ENCODE measurements at places on chromosomes 16 and 17.

DNA sequence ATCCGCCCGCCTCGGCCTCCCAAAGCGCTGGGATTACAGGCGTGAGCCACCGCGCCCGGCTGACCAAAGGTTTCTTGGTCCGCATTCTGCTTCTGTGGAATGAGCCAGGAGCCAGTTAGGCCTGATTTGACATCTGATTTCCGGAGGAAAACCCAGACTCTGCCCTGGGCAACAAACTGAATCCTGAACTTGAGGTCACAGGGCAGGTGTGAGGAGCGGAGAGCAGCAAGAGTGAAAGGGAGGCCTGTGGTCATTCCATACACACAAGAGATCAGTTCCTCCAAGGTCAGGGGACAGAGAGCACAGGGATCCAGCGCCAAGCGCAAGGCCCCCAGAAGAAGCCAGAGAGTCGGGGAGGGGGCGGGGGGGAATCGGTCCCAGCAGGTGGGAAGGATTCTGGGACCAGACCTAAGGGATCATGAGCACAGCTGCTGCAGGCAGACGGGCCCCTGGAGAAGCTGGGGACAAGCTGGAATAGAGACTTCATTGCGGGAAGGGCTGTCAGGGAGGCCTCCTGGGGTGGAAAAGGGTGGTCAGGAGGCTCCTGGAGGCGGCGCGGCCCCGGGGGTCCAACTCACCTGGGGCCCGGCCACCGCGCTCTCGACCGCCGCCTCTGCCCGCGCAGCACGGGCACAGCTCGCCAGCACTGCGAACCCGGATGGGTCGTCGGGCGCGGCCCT, 436 bp downstream of the SHPK start:
- DNase-seq = no peak

DNA sequence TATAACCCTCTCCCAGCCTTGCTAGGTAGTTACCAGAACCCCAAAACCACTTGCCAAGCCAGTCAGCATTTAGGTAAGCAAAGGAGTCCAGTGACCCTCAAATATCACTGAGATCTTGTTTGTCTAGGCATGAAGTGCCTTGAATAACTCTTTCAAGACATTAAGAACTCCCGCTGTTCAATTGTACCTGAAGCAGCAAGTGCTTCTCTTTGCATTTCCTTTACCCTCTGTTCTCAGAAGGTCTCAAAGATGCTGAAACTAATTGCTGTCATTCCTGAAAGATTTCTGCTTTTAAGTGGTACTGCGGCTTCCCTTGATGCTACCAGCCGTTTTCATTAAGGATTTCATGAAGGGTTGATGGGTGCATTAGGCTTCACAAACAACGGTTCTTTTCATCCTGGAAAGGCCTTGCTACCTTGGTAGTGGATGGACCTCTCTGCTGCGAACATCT, 142.7 kb downstream of the PITPNC1 start:
- DNase-seq = no peak

GRCh38 chr17:75228305-75228704, 22.8 kb downstream of the NUP85 start:
- peak; percentile 15 for DNase-seq

GRCh38 chr17:72852277-72852938, 240.1 kb downstream of the SLC39A11 start:
- no peak for DNase-seq

GRCh38 chr17:49404906-49405305, 9.8 kb downstream of the PHB1 start:
- DNase-seq = no peak

DNA sequence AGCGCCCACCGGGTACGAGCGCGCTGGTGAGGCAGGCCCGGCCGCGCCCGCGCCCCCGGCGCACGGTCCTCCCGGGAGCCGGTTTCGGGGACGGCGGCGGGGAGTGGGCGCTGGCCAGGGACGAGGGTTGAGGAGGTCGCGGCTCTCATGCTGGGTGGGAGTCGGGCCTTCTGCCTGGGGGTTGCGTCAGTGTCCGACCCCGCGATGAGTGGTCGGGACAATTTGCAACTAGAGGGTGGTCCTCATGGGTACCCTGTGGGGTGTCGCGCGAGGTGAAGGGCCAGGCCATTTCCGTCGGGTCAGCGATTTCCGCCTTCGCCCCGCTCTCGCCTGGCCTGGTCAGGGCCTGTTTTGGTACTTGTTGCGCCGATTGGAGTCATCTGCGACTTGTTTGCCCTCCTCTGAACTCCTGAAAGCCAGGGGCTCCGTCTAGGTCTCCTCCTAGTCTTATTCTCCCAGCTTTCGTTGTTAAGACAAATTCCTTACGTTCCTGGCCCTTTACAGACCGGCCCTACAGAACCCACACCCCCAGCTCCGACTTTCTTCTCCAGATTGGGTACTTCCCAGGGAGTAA, 14.9 kb downstream of the NAA60 start:
- no peak for DNase-seq

DNA sequence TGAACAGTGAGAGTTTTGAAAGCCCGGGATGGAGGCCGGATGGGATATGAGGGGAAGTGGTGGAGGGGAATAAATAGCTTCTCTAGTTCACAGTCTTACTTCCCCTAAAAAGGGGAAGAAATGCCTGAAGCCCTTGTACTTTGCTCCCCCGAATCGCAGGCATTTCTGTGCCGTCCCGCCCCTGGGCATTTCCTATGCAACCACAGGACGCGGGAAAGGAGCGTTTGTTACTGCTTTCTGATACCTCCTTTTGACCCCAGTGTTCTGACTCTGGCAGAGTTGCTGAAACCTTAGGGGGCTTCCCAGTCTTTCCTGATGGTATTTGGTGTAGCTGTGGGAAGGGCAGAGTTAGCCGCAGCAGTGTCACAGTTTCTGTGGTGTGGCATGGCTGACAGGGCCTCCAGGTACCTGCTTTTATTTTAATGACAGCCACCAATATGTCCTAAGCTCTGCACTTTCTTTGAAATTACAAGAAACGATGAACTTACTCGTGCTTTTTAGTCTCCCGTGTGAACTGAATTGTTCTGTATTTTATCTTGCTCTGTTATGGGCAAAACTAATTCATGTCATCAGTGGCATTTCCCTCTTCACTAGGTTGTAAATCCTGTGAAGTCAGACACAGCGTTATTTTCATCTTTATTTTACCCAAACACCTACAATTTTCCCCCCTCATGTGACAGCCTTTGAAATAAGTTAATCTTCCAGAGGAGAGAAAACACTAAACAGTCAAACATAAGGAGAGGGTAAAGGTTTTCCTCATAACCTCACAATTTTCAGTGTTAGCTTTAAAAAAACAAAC, 27.1 kb downstream of the USP10 start:
- peak; percentile 21 for DNase-seq

- no peak for DNase-seq
These were observed 15.2 kb downstream of the IL4R start for GRCh38 chr16:27328937-27329336.

DNA sequence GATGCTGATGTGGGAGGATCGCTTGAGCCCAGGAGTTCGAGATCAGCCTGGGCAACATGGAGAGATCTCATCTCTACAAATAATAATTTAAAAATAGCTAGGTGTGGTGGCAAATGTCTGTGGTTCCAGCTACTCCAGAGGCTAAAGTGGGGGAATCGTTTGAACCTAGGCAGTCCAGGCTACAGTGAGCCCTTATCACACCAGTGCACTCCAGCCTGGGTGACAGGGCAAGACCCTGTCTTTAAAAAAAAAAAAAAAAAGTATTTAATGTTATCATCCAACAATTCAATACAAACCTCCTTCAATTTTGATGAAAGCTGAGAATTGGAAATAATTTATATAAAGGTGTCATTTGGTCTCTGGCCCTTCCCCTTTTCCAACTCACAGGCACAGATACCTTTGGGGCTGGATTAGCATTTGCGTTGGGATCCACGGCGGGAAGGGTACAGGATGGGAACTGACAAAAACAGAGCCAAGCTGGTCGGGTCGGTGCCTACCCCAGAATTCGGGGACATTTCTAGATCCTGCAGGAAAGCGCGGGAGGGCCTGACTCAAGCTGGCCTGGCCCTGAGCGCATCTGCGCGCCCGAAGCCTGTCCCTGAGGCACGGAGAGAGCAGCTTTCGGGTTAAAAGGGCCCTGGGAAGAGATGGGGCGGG, 860 bp upstream of the DCAF7 start:
- DNase-seq = no peak

DNA sequence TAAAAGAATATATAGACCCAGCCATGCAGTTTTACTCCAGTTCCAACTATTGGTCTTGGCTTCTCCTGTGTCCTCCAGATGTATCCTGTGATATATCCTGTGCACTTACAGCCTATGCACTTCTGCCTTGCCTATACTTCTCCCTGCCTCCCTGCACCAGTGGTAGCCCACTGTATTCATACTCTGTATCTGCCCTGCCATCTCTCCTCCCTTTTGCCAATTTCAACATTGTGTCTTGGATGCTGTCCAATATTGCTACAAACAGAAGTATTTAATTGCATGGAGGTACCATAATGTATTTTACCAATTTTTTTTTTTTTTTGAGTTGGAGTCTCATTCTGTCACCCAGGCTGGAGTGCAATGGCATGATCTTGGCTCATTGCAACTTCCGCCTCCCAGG, 242.7 kb downstream of the HAPSTR1 start:
- no peak for DNase-seq

GRCh38 chr17:74150428-74151025, 53.0 kb upstream of the RPL38 start:
- DNase-seq = no peak

- no peak for DNase-seq
These were observed 10.5 kb downstream of the TBC1D16 start for GRCh38 chr17:80025140-80025539.

GRCh38 chr17:44097110-44097958, 26.1 kb downstream of the HDAC5 start:
- no peak for DNase-seq

GRCh38 chr17:37570527-37571093, 38.6 kb downstream of the SYNRG start:
- peak; percentile 34 for DNase-seq

- no peak for DNase-seq
These were observed 12.6 kb downstream of the TAX1BP3 start for GRCh38 chr17:3655766-3656165.

- no peak for DNase-seq
These were observed 9.8 kb upstream of the CTCF start for GRCh38 chr16:67552476-67552875.

DNA sequence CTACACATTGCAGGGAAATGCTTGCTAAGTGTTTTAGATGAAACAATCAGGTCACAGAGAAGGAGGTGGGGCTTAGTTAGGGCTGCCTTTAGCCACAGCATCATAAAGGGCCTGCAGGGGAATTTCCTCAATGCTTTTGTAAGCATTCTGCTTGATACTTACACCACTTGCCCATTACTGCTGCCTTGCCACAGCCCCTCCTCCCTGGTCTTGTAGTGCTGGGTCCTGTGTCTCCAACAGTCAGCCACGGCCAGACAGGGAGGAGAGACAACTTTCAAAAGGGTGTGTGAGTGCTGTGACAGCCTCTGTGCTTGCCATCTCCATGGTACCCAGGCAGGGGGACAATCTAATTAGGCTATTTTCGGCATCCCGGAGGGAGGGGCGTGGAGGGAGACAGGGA, 111.2 kb downstream of the SHISA9 start:
- no peak for DNase-seq

DNA sequence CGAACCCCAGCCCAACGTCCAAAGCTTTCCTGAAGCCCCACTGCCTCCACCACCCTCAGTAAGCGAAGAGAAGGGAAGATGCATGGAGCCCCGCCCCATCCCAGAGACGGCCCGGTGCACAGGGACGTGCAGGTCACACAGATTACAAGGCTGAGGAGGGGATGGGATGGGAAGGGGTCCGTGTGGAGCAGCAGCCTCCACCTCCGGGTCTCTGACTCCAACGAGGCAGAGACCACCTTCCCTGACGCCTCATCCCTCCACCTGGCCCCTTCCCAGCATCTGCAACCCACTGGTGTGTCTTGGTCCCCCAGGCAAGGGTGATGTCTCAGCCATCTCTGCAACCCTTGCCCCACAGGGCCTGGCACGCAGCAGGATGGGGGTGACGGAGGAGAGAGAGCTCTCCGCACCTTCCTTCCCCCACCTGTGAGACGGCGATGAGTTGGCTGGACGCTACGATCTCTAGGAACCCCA, 58.5 kb downstream of the TBC1D16 start:
- no peak for DNase-seq

GRCh38 chr17:39751016-39751543, 13.3 kb downstream of the GRB7 start:
- no peak for DNase-seq

- no peak for DNase-seq
These were observed 2.6 kb downstream of the FOXF1 start for GRCh38 chr16:86512860-86513470.

GRCh38 chr16:79250502-79251098, 349.9 kb downstream of the MAF start:
- no peak for DNase-seq

DNA sequence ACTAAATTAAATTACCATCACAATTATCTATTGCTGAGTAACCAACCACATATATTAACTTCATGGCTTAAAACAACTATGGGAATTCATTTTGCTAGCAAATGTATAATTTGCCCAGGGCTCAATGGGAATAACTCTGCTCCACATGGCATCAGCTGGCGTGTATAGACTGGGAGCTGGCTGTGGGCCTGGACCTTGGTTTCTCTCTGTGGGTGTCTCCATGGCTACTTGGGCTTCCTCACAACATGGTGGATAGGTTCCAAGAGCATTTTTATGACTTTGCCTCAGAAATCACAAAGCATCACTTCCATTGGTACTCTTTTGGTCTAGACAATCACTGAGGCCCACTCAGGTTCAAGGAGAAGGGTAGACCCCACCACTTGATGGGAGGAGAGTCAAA, 144.9 kb downstream of the SOCS1 start:
- no peak for DNase-seq

- no peak for DNase-seq
These were observed 46.1 kb downstream of the ZNRF1 start for GRCh38 chr16:75044800-75045361.

Data from CD4-positive, alpha-beta T cell treated with Interferon alpha-2 for 1 hour (primary cell).